ENCODE measurements at places on chromosomes 2 and 18.
A peak's percentile ranks its signal among the peaks of the same experiment; 100 is the strongest.

GRCh38 chr2:96930351-96931010 lies 55.9 kb downstream of the FAM178B start:
- DNase-seq, result no peak

GRCh38 chr2:26184555-26185303 lies 11.8 kb downstream of the GAREM2 start:
- peak; percentile 73 for DNase-seq

GRCh38 chr2:148531235-148531634 lies 113.3 kb upstream of the EPC2 start:
- DNase-seq, result no peak

- no peak for DNase-seq
Observed at GRCh38 chr2:20172273-20173055, 52.5 kb downstream of the SDC1 start.

DNA sequence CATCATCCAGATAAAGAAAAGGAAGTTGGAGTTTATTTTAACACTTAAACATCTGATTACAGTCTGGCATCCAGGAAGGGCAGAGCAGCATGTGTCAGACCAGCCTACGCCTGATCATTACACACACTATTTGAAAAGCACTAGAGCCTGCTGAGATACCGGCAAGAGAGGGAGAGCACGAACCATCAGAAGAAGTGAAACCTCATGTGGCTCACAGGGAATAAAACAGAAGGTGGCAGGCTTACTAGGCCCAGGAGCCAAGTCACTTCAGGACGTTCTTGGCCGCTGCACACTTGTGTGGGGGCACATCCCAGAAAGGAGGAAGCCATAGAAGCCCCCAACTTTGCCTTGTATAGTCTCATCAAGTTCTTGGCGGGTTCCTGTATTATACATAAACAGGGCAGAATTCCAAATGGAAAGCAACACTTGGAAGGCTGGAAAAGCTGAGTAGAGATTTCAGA lies 105.5 kb downstream of the UGGT1 start:
- DNase-seq, result no peak

DNA sequence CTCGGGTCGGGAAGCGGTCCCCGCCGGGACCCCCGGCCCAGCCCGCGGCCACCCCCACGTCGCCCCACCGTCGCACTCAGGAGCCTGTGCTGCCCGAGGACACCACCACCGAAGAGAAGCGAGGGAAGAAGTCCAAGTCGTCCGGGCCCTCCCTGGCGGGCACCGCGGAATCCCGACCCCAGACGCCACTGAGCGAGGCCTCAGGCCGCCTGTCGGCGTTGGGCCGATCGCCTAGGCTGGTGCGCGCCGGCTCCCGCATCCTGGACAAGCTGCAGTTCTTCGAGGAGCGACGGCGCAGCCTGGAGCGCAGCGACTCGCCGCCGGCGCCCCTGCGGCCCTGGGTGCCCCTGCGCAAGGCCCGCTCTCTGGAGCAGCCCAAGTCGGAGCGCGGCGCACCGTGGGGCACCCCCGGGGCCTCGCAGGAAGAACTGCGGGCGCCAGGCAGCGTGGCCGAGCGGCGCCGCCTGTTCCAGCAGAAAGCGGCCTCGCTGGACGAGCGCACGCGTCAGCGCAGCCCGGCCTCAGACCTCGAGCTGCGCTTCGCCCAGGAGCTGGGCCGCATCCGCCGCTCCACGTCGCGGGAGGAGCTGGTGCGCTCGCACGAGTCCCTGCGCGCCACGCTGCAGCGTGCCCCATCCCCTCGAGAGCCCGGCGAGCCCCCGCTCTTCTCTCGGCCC lies 13.6 kb downstream of the SPEG start:
- no peak for DNase-seq

DNA sequence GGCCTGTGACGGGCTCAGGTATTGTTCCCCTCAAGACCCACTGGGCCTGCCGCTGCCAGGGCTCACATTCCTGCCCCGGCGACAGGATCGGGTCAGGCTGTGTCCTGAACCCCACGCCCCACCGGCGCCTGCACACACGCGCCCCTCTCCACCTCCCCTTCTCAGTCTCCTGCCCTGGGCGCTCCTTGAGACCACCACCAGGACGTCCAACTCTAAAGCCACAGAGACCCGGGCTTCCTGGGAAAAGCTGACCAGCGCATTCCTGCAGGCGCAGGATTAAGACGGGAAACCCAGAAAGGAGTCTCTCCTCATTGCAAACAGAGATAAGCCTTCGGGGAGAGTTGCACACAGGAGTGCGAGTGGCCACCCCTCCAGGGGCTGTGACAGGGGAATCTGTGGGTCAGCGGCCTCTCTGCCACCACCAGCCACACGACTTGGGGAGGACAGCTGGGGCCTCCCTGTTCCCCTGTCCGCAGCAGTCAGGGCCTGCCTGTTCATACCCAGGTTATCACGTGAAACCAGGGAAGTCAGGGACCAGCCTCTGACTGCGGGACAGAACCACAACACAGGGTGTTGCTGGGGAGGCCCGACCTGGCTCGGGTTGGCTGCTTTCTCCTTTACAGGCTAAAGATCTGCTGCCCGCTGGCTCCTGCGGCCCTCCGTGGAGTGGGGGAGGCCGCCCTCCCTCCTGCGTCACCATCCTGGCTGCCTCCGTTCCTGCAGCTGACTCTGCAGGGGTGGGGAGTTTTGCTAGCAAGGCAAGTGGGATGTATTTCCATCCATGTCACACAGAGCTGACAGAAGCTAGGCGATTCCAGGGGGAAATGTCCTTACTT lies 88.8 kb downstream of the ZCCHC2 start:
- no peak for DNase-seq

- DNase-seq, result no peak
Observed at GRCh38 chr2:150937030-150937429, 324.6 kb downstream of the RBM43 start.

GRCh38 chr2:111244864-111245263 lies 124.2 kb downstream of the BCL2L11 start:
- DNase-seq, result no peak

- no peak for DNase-seq
Observed at GRCh38 chr2:237432484-237433092, 18.6 kb upstream of the COL6A3 start.
